Panc1 (cell line): ENCODE measurements at places on chromosomes 11 and 22.

- no peak for DNase-seq
These were observed 80.3 kb upstream of the AKIP1 start for GRCh38 chr11:8830641-8831040.

GRCh38 chr22:42283278-42284201 is 13.1 kb upstream of the TCF20 start:
- no peak for DNase-seq

DNA sequence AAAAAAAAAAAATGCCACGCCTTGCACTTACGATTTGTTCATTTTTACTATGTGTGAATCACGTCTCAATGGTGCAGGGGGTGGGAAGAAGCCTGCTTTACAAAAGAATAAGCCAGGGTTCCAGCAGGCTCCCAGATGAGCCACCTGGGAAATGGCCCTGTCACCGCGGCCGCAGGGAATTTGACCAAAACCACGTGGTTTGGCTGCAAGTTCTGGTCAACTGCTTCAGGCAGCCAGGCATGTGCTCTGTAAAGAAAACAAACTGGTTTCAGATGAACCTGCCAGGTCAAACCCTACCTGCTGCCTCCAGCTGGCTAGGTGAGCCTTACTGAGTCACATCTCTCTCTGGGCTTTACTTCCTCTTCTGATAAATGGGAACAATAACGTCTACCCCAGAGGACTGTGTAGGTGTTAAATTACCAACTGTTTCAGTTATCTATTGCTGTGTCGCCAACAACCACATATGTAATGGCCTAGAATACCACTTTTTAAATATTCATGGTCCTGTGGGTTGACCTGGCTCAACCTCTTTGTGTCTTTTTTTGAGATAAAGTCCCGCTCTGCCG is 30.5 kb upstream of the GCAT start:
- DNase-seq: no peak

GRCh38 chr11:130729678-130730300 is 186.5 kb downstream of the SNX19 start:
- no peak for DNase-seq

DNA sequence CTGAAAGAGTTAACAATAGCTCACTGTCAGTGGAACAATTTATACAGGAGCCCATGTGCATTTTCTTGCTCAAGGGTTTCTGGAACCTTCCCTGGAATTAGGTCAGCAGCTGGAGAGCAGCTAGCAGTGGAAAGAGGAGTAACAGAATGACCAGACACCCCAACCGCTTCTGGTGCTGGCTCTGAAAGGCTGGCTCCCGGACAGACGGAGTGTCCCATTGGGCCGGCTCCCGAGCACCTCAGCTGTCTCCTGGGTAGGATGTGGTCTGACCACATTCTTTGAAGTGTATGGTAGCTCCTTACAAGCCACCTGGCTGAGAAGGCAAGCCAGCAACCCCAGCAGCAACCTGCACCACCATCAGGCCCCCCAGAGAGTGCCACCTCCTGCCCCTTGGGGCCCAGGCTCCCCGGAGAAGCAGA is 44.7 kb downstream of the ABTB2 start:
- no peak for DNase-seq
